ENCODE measurements at places on chromosomes 6 and 20. TPM values are rescaled to one million over a fixed set of nuclear protein-coding genes. Genes with fewer than 3 reads are reported as not detected.

TNNC2 gene
- not detected for total RNA-seq

STAU1 gene
- total RNA-seq, result 62.3 TPM

CASS4 gene
- total RNA-seq, result 0.03 TPM

GCM1 gene
- total RNA-seq, result 0.03 TPM

HSPA1L gene
- total RNA-seq, result 1.2 TPM

PRSS35 gene
- 0.08 TPM for total RNA-seq

CRNKL1 gene
- total RNA-seq, result 23.7 TPM

ULBP3 gene
- 3.7 TPM for total RNA-seq

MCCD1 gene
- total RNA-seq, result not detected

SEMG2 gene
- not detected for total RNA-seq

SPTLC3 gene
- not detected for total RNA-seq
